Renal pelvis (tissue), 12 donors: ENCODE measurements at places on chromosomes 1 and 21. TPM values are rescaled to one million over a fixed set of nuclear protein-coding genes. Genes with fewer than 3 reads are reported as not detected.

- DNase-seq: no peak
Observed at GRCh38 chr1:46699666-46700065, 19.2 kb downstream of the EFCAB14 start.

DNA sequence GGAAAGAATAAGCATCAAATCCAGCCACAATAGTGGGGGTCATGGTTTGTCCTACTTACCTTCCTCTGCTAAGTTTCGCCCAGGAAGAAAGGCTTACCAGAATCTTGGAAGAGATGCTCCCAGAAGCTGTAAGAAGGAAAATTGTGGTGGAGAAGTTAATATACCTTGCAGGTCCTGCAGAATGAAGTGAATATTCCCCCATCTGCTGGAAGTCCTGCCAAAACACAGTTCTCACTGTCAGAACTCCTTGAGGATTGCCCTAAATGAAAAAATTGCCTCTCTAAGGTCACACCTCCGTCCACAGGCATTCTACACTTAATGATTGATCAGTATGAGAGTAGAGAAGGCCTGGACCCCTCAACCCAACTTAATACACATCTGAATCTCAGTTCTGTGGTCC, 78.4 kb upstream of the RGS21 start:
- DNase-seq: no peak

DNA sequence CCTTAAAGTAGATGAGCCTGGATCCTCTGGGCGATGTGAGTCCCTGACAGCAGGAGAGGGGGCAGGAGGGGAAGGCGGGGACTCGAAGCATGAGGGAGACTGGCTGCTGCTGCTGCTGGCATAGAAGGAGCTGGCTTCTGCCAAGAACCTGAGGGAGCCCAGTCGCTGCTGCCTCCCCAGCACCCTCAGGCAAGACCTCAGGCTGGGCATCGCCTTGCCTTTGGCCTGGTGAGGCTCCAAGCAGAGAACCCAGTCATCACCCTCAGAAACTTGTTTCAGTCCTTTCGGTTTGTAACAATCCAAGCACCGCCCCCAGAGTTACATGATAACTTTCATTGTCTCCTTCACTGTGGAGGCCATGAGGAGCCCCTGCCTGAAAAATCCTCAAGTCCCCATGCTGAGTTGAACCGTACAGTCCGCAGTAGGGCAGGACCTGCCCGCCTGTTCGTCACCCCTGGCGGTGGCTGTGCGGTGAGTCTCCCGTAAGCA, 38.8 kb downstream of the POFUT2 start:
- DNase-seq: no peak

Gene MPC2
- 199 TPM for polyA plus RNA-seq

Gene PRDM16
- polyA plus RNA-seq: 9.3 TPM
